ENCODE measurements at places on chromosomes 2 and 18.

GRCh38 chr2:134170294-134170693 lies 83.6 kb upstream of the MGAT5 start:
- DNase-seq, result no peak

GRCh38 chr2:152307863-152308262 lies 27.1 kb upstream of the FMNL2 start:
- DNase-seq, result no peak

DNA sequence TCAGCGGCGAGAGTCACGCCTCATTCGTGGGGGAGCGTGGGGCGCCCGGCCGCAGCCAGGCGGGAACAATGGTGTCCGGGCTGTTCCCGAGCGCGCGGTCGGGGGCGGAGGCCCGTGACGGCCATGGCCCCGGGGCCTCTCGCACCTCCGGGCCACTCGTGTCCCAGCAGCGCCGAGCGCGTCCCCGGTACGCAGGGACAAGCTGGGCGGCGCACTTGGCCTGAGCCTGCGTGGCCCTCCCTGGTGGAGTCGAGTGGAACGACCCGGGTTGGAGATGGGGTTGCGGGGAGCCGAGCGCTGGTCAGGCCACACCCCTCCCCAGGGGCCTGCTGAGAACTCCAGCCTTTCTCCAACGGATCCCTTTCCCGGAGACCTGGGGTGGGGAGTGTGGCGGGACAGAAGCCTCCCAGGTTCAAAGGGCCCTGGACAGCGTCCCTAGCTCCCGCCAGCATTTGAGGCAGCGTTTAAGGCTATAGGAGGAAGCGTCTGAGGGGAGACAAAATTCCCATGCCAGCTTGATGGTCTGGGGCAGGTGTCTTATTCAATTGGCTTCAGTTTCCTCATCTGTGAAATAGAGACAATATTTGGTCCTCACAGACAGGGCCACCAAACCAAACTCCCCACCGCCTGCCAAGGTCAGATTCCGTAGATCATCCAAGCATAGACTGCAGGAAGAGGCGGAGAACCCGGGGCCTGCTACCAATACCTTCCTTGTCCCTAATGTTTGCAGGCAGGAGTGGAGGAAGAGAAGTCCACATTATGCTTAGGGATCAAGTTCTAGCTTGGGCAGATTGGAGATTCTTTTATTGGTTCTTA lies 553 bp downstream of the CNDP2 start:
- no peak for DNase-seq

DNA sequence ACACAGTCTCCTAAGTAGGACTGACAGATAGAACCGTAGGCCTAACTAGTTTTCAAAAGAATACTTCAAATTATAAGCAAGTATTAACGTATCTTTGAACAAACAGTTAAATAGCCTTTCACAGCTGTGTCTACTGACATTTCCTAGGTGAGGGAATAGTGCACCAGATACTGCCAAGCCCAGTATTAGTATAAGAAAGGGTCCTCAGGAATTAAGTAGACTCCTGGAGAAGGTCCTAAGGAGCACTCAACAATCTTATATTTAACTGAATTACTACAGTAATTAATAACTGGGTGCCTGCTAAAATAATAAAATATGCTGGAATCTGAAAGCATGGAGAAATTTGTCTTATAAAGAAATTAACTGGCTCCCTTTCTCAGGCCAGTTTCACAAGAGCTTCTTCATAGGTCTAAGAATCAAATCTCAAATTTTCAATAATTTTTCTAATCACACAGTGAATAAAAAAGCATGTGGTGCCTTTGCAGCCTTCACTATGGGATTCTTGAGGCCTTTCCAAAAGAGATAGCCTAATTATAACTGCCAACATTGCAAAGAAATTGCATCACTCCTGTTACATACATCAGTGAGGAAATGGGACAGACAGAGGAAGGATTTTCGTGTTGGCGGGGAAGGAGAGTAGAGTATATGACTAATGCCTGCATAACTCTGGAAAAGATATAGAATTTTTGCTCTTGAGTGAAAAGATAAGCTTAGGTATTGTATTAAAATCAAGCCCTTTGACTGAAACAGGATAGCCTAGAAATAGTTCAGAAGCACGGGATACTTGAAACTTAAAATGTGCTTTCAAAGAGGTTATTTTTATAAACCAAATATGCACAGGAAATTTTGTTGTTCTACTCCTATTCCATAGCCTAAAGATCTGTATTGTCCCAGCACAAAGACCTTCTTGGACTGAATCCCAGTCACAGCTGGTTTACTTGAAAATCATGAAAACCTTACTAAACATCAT lies 228.6 kb upstream of the STK17B start:
- DNase-seq, result no peak

DNA sequence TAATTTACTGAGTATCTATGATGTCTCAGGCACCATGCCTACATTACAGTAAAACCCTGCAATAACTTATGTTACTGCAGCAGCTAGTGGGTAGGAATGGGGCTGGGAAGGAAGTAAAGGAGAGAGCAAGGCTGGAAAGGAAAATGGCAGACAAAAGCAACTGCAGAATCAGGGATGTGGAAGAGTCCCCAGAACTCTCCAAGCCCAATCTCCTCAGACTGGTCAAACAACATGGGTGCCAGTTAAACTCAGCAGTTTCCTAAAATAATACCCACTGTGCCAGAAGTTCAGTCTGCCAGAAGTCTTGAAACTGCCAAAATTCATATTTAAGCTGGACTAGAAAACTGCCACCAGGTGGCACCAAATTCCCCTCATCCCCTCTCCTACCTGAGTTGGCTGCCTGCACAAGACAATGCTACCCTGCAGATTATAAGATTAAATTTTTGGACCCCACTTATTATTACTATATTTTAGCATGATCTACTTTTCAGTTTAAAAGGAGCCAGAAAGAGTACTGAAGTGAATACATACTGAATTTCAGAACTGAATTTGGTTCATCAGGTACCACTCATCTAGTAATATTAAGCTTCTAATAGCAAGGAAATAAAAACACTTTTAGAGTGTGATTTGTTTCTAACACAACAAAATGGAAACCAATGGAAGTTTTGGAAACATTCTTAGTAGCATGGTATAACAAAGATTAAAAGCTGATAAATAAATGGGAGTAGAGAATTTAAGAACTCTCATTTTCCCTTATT lies 86.8 kb upstream of the DNER start:
- peak; percentile 61 for DNase-seq

GRCh38 chr2:44495544-44495943 lies 133.8 kb downstream of the CAMKMT start:
- no peak for DNase-seq

- no peak for DNase-seq
These were observed 519.9 kb downstream of the KCNJ3 start for GRCh38 chr2:155218292-155218924.

GRCh38 chr18:26406854-26407517 lies 141.4 kb downstream of the KCTD1 start:
- no peak for DNase-seq

GRCh38 chr2:12320991-12321641 lies 395.6 kb upstream of the TRIB2 start:
- DNase-seq, result no peak

GRCh38 chr18:77567205-77567604 lies 317.6 kb downstream of the GALR1 start:
- DNase-seq, result no peak

DNA sequence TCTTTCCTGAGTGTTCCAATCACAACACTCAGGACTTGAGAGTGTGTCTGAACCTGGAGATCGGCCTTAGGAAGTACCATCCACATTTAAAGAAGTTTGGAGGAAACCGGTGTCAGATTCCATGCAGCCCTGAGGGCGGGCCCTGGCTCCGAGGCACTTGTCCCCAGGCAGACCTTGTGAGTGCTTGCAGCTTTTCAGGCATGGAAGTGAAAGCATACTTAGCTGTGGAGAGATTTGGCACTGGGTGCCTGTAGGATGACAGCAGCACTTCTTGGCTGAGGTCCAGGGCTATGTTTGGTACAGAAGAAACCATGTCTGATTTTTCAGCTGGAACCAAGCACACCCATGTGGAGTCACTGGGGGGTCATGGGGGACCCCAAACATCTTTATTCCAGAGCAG lies 230.8 kb downstream of the SEPTIN10 start:
- DNase-seq, result no peak

DNA sequence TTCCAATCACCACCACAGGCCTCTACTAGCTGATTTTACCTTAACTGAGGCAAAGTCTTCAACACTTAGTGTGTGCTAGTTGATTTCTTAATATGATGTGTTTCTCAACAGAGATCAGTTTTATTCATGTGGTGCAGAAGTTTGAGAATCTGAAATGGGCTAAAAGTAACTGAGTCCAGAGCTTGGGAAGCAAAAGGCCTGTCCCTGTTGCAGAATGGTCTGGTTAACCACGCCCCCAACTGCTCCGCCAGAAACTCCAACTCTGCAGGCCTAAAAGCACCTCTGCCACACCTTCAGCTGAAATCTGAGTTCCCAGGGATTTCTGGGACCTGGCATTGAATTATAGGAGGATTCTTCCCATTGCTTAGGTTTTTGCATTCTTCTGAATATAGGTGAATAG lies 44.9 kb downstream of the TWIST2 start:
- DNase-seq, result no peak

DNA sequence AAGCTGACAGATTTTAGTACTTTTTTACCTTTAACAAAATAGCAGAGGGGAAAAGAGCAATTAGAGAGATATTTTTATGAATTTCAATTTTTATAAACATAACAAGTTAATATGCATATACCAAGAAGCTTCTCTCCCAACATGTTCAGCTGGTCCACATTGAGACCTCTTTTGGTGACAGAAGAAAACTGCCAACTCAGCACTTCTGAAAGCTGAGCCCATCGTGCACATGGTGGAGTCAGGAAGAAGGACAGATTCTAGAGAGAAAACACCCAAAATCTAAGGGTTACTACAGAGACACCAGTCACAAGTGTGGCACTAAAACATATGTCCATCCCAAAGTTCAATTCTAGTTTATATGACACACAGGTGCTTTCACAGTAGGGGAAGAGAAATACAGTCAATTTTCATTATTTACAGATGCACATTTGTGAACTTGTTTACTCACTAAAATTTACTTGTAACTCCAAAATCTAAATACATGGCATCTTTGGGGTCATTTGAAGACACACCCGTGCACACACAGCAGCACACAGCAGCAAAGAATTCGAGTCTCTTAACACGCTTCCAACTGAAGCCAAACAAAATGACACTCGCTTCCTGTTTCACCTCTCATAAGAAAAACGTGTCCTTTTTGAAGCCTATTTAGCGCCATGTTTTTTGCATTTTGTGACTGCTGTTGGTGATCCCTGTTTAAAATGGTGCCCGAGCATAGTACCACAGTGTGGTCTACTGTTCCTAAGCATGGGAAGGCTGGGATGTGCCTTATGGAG lies 31.5 kb downstream of the STAT1 start:
- no peak for DNase-seq

DNA sequence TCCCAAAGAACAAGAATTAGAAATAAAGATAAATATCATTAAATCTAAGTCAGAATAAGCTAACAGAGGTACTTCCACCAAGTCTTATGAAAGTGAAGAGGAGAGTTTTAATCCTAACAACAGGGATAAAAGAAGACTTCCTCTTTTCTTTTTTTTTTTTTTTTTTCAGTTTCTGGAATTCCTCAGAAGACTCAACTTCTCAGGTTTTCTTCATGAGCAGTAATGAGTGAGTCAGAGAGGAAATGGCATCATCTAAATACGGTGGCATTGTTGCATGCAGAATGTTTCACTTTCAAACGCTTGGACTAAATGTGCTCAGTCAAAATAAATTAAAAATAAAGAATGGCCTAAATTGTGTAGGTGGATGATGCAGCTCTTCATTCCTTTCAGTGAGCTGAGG lies 45.6 kb upstream of the ARHGAP15 start:
- no peak for DNase-seq

DNA sequence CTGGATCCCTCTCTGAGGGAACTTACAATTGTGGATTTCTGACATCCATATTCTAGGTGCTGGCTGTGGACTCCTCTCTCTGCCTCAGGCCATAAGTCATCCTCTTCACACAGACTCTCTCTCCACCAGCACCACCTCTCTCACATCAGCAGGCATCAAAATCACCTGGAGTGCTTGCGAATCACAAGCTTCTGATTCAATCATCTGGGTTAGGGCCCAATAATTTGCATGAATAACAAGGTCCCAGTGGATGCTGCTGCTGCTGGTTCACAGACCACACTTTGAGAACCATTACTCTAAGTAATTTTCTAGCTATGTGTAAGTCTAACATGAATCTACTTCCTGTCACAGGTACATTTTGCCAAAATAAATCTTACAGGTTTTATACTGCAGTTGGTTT lies 214.9 kb downstream of the DSEL start:
- DNase-seq, result no peak

- no peak for DNase-seq
These were observed 271.4 kb upstream of the HDAC4 start for GRCh38 chr2:239671916-239672849.

- DNase-seq, result no peak
These were observed 353.7 kb downstream of the ARL6IP6 start for GRCh38 chr2:153072077-153072476.

GRCh38 chr2:226273440-226273839 lies 526.2 kb downstream of the IRS1 start:
- no peak for DNase-seq

DNA sequence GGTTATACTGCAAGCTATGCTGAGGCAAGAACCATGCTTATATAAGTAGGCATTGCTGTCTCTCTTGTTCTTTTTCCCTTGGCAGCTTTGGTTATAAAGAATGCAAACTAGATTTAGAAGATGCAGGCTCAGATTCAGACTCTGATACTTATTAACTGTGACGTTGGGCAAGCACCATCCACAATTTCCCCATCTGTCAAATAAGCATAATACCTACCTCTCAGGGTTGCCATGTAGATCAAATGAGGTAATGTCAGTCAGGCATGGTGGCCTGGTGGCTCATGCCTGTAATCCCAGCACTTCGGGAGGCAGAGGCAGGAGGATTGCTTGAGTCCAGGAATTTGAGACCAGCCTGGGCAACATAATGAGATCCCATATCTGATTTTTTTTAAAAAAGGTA lies 21.7 kb downstream of the ITGAV start:
- DNase-seq, result no peak
